ENCODE measurements at places on chromosomes 4 and X.

- DNase-seq, result no peak
Observed at GRCh38 chr4:29002151-29002550, 1718.0 kb upstream of the PCDH7 start.

GRCh38 chrX:31545726-31546125 lies 473.9 kb upstream of the FTHL17 start:
- no peak for DNase-seq

DNA sequence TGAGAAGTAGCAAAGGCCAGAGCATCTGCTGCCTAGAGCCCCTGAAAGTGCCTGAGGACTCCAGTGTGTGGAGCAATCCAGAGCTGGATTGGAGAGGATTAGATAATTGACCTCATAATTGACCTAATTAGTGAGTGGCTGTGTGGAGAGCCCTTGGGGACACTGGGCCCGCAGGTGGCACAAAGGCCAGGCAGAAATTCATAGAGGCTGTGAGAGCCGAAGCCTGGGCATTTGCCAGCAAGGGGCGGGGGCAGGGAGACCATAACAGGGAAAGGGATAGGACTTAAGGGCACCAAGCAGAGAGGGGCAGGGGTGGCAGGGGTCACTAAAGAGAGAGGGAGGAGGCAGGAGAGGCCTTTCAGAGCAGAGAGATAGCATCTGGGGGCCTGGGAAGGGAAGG lies 45.3 kb downstream of the EFNB1 start:
- DNase-seq, result no peak

DNA sequence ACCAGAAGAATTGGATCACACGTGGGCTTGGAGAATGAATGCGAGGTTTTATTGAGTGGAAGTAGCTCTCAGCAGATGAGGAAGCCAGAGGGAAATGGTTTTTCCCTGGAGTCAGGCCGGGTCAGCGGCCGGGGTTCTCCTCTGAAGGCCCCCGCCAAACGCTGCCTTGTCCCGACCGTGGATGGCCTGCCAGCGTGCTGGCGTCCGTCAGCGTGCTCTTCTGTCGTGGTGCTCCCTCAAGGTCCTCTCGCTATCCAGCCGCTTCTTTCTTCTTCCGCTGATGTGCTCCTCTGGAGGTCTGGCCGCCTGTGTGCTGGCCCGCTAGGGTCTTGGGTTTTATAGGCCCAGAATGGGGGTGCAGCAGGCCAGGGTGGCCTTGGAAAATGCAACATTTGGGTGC lies 632.2 kb downstream of the TRAM1L1 start:
- no peak for DNase-seq

DNA sequence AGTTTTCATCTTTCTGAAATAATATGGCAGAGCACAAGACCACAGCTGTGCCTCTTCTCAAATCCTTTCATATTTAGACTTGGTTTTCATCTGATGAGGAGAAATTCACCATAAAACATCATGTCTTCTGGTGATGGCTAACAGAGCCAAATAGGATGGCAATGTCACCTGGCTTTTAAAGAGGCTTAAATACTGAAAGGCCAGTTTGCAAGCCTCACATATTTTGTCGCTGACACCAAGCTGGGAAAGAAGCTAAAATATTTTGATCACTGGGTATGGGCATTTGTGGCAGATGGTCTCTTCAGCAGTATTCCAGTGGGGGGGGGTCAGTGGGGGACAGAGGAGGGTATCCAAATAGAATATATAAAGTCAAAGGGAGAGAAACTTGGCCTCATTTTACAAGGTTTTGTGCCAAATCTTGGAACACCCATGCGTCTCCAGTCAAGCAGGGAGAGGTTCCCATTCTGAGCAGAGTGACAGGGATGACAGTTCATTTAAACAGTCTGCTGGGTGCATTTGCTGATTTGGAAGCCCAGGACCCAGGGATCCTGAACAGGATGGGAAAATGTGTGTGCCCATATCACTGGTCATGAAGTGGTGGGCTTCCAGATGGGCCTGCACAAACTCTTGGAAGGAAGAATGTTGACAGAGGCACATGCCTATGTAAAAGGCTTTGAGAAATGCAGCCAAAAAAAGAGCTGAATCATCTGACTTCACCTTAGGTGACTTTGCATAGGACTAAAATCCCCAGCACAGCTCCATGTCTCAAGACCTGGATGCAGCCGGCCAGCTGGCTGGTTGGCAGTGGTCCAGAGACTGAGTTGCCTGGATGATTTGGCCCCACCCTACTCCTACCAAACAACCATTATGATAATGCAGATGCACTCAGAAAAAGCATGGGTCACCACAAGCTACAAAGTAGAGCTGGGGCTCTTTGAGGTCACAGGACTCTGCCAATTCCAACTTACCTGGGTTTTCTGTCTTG lies 484.4 kb upstream of the NR3C2 start:
- no peak for DNase-seq

- DNase-seq, result no peak
Observed at GRCh38 chr4:185680617-185681016, 131.4 kb downstream of the SORBS2 start.

GRCh38 chr4:176561368-176561767 lies 231.4 kb downstream of the VEGFC start:
- no peak for DNase-seq

- no peak for DNase-seq
Observed at GRCh38 chrX:132504417-132504816, 15.6 kb upstream of the MBNL3 start.

DNA sequence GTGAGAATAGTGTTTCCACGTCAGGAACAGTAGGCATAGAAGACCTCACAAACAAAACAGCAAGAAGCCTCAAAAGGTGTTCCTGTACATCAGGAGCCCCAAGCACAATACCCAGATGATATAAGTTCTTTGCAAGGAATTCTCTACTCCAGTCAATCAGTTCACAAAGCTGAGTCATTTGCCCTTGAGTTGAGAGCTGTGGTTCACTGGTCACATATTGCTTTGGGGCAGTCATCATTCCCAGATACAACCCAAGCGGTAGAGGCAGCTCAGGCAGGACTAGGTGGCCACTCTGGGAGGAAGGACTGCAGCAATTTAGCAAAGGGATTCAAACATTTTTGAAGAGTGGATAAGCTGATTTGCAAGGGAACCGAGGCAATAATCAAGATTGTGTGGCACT lies 551.5 kb upstream of the ZFP42 start:
- no peak for DNase-seq

Measured in MM.1S (cell line).